ENCODE measurements at places on chromosomes 3 and 15.

GRCh38 chr3:172449466-172450149 is 1.4 kb upstream of the GHSR start:
- DNase-seq: peak; percentile 29

- peak; percentile 6 for DNase-seq
Measured at GRCh38 chr3:126753191-126754160, 49.4 kb downstream of the CHCHD6 start.

DNA sequence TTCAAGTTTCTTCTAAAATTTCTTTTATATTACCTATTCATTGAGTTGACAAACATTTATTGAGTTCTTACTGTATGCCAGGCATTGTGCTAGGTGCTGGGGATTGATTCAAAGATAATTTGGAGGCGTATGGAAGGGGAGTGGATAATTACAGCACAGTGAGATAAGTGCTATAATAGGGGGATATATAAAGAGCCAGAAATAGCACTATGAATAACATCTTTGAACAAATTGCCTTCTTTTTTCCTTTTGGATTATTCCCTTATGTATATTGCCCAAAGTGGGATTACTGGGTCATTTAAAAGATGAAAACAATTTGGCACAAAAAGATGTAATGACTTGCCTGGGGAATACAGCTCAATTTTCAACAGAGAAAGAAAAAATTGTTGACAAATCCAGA is 64.6 kb downstream of the LPP start:
- DNase-seq: no peak

- peak; percentile 78 for DNase-seq
Measured at GRCh38 chr15:27844018-27844666, 255.0 kb downstream of the OCA2 start.

DNA sequence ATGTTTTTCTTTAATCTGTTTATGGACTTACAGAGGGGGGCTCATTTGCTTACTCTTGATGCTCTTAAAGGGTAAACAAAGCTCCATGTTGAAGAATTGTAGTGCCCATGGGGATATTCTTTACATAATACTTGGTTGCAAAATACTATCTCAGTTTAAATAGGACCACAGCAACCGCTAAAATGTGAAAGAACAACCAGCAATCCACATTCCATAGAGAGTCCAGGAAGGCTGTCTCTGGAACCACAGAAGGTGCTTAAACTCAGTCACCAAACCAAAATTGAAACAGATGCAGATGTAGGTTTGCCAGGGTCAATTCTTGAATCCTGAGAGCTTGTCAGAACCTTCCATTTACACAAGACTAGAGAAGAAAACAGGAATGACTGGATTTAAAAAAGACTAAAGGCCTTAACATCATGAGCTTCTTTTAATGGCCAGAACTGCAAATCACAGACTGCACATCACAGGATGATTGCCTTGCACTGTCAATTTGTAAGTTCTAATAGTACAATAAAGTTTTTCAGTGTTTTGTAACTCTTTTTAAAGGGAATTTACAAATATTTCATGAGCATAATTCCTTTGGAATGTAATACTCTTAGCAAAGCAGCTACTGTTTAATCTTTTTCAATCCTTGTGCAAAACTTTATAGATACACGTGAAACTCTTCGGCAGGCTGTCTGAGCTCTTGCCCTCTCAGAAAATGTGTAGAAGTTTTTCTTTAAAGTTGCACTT is 661.6 kb downstream of the SI start:
- no peak for DNase-seq

- DNase-seq: no peak
Measured at GRCh38 chr3:185371306-185372074, 8.6 kb downstream of the MAP3K13 start.

DNA sequence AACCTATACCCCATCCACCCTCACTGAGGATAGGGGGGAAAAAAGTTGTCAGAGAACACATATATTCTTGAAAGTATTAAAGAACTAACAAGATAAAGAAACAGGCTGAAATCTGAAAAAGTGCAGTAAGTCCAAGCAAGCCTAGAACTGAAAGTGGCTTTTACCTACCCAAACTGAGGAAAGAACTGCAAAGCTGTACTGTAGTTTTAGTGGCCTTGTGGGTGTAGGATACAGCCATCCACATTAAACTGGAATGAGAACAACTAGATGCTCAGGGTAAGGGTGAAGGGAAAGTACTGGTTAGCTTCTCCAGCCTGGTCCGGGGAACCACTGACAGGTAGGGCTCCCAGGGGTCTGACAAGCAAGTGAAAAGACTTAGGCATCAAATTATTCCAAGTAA is 10.1 kb downstream of the UBP1 start:
- DNase-seq: no peak

- DNase-seq: no peak
Measured at GRCh38 chr3:127629467-127630403, 750 bp downstream of the PODXL2 start.

GRCh38 chr15:51878446-51879386 is 49.3 kb downstream of the TMOD3 start:
- DNase-seq: peak; percentile 22

DNA sequence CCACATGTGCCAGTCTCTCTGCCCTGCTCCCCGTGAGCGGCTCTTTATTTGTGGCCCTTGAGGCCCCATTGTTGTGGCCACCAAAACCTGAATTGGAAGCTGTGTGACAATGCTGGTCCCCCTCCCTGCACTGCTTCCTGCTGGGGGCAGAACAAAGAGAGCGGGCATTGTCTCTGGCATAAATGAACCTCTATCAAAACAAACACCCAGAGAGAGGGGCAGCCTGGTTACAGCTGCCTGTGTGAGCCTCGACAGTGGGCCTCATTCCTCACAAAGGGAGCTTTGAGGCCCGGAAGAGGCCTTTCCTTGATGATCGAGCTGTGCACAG is 152.9 kb downstream of the IGF1R start:
- DNase-seq: no peak

DNA sequence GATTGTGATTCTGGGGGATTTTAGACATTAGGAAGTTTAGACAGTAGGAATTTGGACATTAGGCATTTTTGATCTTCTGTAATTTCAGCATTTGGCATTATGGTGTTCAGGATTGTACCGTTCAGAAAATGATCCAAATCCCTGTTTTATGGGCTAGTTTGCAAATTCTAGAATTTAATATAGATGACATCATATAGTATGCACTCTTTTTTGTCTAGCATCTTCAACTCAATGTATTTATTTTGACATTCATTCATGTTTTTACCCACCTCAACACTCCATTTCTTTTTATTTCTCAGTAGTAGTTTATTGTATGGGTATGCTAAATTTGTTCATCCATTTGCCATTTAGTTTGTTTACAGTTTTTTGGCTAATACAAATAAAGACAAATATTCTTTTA is 105.3 kb upstream of the ZPLD1 start:
- DNase-seq: no peak

DNA sequence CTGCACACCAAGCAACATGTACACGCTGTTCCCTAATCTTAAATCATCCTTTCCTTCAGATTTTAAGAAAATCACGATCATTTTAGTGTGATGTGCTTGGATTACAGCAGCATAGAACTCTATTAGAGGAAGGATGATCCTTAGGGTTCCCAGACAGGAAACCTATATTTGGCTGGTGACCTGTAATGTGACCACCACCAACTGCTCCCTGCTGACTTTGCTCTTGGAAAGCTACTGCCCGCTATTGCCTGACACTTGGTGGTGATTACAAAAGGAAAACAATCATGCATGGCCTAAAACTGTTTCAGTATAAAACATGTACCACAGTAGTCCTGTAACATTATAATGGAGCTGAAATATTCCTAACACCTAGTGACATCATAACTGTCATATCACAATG is 27.2 kb upstream of the LMOD3 start:
- DNase-seq: no peak

DNA sequence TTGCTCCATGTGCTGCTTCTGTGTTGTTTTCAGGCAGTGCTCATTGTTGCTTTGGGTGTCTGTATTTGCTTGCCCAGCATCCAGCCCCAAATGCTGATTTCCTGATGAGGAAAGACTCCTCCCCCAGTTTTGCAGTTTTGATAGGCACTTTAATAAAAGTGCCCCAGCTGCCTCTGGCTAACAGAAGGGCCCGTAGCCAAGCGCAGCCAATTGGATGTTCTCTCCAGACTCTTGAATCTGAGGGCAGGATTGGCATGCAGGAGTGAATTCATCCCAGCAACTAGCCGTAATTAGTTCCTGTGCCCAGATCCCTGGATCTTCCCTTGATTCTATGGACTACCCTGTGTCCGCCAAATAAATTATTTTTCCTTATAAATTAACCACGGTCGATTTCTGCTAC is 14.8 kb upstream of the SEMA5B start:
- DNase-seq: no peak

DNA sequence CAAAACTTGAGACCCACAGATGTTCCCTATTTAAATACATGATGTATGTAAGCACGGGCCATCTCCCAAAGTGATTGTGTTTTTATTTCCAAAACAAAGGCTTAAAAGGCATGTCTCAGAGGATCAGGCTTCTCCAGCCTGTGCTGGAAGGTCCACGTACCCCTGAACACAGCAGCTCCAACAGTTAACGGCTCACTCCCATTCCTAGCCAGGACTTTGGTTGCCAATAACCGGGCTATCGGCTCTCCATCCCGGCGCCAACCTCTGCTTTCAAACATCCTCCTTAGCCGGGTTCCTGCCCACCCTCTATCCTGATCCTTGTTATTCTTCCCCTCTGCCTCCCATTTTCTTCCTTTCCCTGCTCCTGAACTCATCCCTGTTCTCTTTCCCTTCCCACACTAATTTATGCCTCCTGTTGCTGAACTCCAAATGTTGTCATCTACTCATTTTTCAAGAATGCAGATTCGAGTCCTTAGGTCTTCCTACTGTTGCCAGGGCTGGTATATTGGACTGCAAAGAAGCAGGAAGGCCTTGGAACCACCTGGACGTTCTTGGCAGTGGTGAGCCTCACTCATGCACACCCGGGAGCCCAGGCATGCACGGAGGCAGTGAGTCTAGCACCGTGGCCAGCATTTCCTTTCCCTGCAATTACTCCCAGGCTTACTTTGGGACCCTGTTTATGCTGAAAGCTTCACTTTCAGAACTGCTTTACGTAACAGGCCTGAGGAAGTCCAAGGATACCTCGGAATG is 128.4 kb upstream of the RAD18 start:
- DNase-seq: no peak

DNA sequence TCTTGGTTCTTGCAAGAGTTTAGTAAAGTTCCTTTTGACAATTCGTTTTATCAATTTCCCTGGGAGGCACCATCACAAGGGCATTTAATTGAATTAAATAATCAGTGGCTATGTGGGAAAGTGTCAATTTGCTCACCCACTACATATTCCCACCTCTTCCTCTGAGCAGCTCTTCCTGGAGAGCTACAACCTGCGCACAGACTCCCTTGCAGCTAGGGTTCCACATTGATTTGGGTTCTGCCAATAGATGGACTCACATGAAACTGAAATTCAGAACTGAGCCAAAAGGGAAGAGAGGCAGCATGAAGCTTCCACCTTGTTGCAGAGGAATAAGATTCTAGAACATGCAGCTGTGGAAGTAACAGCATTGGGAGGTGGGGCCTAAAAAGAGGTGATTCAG is 94.8 kb downstream of the TLE3 start:
- DNase-seq: no peak

GRCh38 chr3:46874430-46874829 is 3.1 kb upstream of the PTH1R start:
- no peak for DNase-seq

- DNase-seq: no peak
Measured at GRCh38 chr3:149618151-149619123, 39.4 kb downstream of the WWTR1 start.

GRCh38 chr3:172542999-172543398 is 19.8 kb upstream of the TNFSF10 start:
- peak; percentile 32 for DNase-seq

- DNase-seq: no peak
Measured at GRCh38 chr3:44929782-44930181, 46.2 kb downstream of the ZDHHC3 start.

GRCh38 chr15:99021694-99022093 is 14.1 kb upstream of the PGPEP1L start:
- DNase-seq: no peak

DNA sequence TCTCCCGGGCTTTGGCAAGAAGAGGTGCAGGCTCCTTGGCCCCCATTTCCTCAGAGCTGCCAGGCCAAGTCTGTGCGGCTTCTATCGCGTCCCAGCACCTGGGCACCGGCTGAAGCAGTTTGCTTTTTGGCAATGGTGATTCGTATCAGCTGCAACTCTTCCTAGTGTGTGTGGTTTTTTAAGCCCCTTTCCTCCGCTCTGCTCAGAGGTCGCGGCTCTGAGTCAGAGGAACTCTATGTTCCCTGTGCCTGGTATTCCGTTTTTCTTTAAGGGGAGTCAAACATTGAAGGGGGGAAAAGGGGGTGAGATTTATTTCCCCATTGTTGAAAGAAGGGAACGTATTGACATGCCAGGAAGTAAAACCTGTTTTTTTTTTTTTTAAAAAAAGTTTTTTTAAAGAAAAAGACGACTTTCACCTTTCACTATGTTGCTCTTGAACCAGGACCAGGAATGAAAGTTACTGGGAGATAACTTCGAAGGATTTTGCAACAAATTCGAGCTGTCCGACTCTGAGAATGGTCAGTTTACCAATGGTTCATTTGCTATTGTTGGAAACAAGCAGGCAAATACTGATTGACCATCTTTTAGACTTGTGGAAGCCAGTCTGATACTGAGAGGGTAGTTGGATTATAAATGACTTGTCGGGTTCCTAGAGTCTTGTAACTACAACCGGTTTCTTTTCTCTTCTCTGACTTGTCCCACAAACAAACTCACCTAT is 1.1 kb downstream of the ARMC8 start:
- peak; percentile 60 for DNase-seq

- DNase-seq: peak; percentile 85
Measured at GRCh38 chr3:45938864-45939263, 4.4 kb upstream of the CXCR6 start.

GRCh38 chr3:64319391-64319790 is 94.1 kb upstream of the PRICKLE2 start:
- no peak for DNase-seq

DNA sequence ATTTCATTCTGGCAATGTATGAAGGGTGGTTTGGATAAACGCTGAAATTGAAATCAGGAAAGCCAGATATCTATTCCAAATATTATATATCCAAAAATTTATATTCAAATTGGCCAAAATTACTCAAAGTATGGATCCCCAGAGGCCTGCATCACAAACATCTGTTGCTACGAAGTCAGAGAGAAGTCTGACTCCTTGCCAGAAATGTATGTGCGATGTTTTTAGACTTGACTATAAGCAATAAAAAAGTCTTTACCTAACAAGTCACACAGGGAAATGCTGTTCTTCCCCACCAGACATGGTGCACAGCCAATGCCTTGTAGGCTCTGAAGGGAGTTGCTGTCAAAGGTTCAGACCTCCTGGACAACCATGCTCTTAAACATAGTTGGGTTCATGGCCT is 533.1 kb downstream of the OTOL1 start:
- no peak for DNase-seq

GRCh38 chr3:78098367-78098766 is 1058.5 kb downstream of the ROBO2 start:
- DNase-seq: no peak

- peak; percentile 21 for DNase-seq
Measured at GRCh38 chr3:50675179-50676030, 678 bp downstream of the DOCK3 start.

DNA sequence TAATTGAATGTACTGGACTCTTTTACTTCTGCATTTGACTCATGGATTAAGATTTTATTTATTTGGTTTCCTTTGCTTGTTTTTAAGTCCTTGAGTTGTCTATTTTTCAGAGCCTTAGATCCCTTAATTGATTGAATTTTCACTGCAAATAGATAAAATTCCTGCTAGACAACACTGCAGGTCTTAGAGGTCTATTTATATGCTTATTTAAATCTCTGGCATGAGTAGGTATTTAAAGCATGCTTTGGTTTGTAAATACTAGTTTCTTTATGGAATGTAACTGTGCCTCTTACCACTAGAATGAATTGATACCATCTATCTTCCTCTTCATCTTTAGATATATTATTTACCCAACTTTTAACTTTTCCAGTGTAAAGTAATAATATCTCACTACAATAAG is 20.0 kb downstream of the PLSCR5 start:
- no peak for DNase-seq

Measured in kidney tubule cell (primary cell).